PC-9 (cell line): ENCODE measurements at places on chromosomes 3 and 15.

- H3K27ac ChIP-seq, result no peak overlapping the region
- H3K4me1 ChIP-seq, result no peaks in the 10 kb centered on the region
- DNase-seq, result no peak
Measured at GRCh38 chr3:16837602-16838001, 47.2 kb upstream of the PLCL2 start.

DNA sequence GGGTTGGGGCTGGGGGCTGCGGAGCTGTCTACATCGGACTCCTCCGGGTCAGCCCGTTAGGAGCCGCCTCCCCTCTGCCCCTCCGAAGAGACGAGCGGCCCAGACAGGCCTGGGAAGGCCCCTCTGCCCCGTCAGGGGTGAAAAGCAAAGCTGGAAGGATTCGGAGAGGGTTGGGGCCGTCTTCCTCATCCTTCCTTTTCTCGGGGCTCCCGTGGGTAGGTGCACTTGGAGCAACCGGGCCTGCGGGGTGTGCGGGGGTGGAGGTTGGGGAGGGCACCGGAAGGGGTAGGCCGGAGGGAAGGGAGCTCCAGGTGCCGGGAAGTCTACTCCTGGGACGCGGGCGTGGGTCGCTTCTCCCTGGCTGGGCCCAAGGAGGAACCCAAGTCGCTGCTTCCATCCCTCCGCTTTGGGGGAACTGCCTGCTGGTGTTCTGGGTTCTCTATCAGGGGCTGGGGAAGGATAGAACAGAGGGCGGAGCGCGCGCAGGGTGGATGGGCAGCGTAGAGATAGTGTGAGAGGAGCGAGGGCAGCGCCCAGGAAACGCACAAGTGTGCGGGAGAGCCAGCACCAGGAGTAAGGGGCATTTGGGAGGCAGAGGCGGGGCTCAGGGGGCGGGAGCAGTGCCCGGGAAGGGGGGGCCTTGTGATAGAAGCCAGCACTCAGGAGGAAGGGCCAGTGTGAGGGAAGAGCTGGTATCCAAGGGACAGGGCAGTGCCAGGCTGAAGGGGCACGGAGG lies 590 bp downstream of the POLR2H start:
- peak; percentile 87 for DNase-seq
- H3K27ac ChIP-seq, result peak overlapping the region; percentile 95
- no peaks in the 10 kb centered on the region for H3K27me3 ChIP-seq
- peak overlapping the region; percentile 85 for H3K4me3 ChIP-seq

DNA sequence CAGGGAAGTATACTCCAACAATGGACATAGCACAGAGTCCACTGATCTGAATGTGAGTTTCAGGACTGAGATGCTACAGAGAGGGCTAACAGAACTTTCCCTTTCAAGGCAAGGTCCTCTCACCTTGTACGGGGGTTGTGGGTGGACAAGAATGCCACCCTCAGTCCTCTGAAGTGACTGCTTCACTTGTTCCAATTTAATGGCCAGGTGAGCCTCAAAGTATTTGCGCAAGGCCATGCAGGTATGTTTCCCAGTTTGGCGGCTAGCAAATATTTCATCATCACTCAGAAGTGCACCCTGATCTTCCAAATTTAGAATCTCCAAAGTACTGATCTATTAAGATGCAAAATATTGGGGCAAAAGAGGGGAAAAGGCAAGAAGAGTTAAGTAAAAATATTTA lies 38.1 kb downstream of the RBM15B start:
- no peak overlapping the region for H3K4me3 ChIP-seq
- H3K36me3 ChIP-seq, result peaks cover 14% of the 10 kb centered on the region
- H3K27me3 ChIP-seq, result no peaks in the 10 kb centered on the region

DNA sequence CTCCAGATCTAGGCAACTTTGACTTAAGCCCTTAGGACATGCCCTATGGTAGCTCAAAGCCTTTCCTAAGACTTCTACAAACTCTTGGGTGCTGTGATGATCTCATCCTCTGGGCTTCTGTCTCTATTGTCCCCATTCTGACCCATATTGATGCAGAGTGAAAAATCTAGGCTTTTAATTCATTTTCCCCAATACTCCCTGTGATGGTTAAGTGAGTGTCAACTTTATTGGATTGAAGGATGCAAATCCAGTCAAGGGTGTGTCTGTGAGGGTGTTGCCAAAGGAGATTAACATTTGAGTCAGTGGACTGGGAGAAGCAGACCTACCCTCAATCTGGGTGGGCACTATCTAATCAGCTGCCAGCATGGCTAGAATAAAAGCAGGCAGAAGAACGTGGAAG lies 97.3 kb upstream of the NUDT16 start:
- H3K27ac ChIP-seq, result no peak overlapping the region
- peaks cover 13% of the 10 kb centered on the region for H3K4me1 ChIP-seq
- no peaks in the 10 kb centered on the region for H3K36me3 ChIP-seq
- H3K4me3 ChIP-seq, result no peak overlapping the region
- H3K27me3 ChIP-seq, result no peaks in the 10 kb centered on the region
- no peak for DNase-seq

DNA sequence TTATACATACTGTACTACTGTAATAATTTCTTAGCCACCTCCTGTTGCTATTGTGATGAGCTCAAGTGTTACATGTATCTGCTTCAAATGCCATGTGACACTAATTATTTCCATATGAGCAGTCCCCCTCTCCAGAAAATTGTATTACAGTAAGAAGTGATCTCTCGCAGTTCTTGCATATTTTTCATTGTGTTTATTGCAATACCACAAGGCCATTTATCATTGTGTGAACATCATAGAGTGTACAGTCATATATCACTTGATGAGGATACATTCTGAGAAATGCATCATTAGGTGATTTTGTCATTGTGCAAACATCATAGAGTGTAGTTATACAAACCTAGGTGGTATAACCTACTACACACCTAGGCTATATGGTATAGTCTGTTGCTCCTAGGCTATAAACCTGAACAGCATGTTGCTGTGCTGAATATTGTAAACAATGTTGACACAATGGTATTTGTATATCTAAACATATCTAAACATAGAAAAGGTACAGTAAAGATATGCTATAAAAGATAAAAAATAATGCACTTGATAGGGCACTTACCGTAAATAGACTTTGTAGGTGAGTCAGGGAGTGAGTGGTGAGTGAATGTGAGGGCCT lies 189.6 kb upstream of the MLF1 start:
- H3K4me3 ChIP-seq, result no peak overlapping the region
- no peak overlapping the region for H3K27ac ChIP-seq
- H3K4me1 ChIP-seq, result no peaks in the 10 kb centered on the region
